ENCODE measurements at places on chromosomes 6 and 20. TPM values are rescaled to one million over a fixed set of nuclear protein-coding genes. Genes with fewer than 3 reads are reported as not detected.

The MUC22 gene
- not detected for total RNA-seq

The SOX12 gene
- 8.5 TPM for total RNA-seq

The RNF182 gene
- total RNA-seq, result 18.6 TPM

The TTLL9 gene
- total RNA-seq, result 2.5 TPM

The ME1 gene
- total RNA-seq, result 4.0 TPM

The SLC16A10 gene
- 12.1 TPM for total RNA-seq

The SCRT2 gene
- 2.9 TPM for total RNA-seq

The BPHL gene
- 26.6 TPM for total RNA-seq

The ARMH2 gene
- not detected for total RNA-seq

The ZSCAN31 gene
- total RNA-seq, result 10.6 TPM

The GPX5 gene
- total RNA-seq, result not detected

The BHLHE23 gene
- total RNA-seq, result not detected

The SLC22A7 gene
- 0.36 TPM for total RNA-seq

- no peak for DNase-seq
Measured at GRCh38 chr6:142349215-142349823, 47.5 kb downstream of the ADGRG6 start.

- no peak for DNase-seq
Measured at GRCh38 chr20:14444106-14444505, 106.7 kb upstream of the FLRT3 start.

GRCh38 chr6:151806757-151807512 is 547 bp upstream of the ESR1 start:
- DNase-seq, result no peak

GRCh38 chr20:58839474-58839874 is 11.2 kb downstream of the GNAS-AS1 start:
- peak; percentile 23 for DNase-seq

DNA sequence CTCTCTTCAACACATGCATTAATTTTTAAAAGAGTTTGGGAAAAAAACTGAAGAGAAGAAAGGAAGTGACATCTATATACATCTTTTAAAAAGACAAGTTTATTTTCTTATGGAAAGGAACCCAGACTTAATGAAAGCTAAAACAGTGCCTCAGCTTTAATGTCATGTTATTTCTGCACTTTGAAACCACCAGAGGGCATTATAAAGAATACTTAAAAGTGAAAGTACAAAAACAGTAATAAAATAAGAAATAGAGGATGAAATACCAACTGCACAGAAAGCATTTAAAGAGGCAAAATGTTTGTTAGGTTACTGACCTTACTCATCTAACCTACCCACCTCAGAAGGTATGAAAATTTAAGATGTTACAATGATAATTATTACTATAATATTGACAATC is 98.8 kb downstream of the HUS1B start:
- no peak for DNase-seq

DNA sequence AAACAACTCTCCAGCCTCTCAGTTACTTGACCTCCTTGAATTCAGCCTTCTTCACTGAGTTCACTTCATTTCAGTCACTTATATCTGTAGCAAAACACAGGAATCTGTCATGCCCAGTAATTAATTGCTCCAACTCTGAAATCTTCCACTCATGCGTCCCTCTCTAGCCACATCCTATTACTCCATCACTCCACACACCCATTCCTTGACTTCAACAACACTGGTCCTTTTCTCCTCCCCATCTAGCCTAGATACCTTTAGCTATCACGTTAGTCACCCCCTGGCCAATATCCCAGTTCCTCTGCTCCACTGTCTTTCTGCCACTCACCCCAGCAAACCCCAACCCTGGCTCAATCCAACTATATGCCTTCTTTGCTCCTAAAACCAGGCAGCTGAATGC is 7.7 kb downstream of the ZHX3 start:
- DNase-seq, result no peak

DNA sequence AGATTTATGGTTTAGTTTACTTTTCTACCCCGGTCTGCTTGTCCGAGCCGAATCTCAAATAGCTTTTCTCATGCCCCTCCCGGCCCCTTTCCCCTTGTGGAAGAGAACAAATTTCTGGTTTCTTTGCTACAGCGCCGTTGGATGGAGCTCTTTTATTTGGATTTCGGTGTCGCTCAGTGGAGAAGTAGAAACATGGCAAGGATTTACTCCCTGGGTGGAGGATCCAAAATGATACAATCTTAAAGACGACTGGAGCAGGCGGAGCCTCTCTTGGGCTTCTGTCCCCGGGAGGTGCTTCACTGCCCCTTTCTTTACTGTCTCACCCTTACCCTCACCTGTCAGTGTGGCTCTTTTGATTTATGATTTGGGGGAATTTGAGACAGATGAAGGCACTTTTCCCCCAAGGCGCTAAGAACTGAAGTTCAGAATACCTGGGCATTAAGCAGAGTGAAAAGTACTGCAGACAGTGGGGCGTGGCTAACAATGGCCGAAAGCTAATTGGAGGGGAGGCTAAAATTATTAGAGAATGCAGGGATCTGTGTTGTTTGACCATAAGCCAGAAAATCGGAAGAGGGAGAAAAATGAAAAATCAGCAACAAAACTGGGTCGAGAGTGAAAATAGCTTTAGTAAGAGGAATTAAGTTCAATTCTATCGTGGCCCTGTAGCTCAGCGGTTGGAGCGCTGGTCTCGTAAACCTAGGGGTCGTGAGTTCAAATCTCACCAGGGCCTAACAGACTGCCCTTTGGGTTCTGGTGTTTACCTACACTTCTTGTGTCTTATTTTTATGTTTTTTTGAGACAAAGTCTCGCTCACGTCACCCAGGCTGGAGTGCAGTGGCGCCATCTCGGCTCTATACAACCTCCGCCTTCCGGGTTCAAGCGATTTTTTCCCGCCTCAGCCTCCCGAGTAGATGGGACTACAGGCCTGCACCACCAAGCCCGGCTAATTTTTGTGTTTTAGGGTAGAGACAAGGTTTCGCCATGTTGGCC is 145.1 kb upstream of the ZNF184 start:
- no peak for DNase-seq

- no peak for DNase-seq
Measured at GRCh38 chr6:6635869-6636268, 47.3 kb downstream of the LY86 start.

DNA sequence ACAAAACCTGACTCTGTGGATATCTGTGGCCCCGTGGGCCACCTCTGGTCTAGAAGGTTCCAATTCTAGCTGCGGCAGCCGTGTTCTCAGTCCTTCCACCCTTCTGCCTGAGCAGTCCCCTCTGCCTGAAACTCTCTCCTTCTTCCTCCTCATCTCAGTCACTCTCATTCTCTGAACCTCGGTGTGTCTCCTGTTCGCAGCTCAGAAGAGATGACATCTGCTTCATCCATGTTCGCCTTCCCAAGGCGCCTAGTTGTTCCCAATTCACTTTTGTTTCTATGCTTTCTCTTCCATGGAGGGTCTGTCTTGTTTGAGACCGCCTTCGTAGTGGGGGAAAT is 95.5 kb downstream of the CEBPB start:
- no peak for DNase-seq

GRCh38 chr6:48670546-48670945 is 559.5 kb upstream of the PTCHD4 start:
- no peak for DNase-seq

DNA sequence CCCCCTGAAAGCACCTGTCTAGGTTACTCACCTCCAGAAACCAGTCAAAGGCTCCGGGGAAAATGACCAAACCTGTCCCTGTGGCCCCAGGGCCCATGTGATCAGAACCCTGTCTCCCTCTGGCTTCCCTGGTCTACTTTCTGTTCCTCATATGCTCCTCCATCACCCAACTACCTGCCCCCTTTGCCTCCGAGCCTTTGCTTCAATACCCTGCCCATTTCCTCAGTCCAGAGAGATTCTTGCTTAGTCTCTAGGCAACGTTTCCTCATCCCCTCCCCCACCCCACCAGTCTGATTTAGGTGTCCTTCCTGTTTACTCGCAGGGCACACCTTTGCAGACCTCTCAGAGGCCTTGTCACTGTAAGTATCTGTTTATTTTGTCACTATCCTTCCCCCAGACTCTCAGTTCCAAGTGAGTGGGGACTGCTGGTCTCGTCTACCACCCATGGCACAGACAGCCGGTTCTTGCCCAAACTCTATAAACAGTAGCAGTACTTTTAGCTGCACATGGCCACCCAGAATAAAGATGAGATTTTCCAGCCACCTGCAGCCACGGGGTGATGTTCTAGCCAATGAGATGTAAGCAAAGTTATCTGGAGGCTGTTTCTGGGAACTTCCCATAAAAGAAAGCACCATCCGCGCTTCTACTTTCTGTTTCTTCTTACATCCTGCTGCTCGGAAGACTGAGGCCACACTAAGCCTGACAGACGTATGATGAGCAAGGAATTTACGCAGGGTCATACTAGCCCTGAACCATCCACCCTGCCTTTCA is 13.3 kb downstream of the ELOVL5 start:
- no peak for DNase-seq

- DNase-seq, result no peak
Measured at GRCh38 chr6:124008988-124009765, 205.5 kb downstream of the NKAIN2 start.

GRCh38 chr20:24661255-24661654 is 191.8 kb downstream of the SYNDIG1 start:
- DNase-seq, result no peak

DNA sequence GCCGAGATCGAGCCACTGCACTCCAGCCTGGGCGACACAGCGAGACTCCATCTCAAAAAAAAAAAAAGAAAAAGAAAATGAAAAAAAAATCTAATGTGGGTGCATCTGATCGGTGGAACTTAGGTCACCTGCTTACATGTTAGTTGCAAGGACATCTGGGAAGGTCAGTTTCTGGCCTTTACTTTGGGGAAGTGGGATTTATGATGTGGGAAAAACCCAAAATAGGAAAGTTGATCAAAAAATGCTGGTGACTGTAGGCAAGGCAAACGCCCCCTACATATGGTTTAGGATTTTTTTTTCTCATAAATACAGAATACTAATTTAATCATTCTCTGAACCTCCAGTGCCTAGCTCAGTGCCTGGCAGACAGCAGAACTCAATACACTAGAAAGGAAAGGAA is 69.2 kb upstream of the PIM1 start:
- DNase-seq, result no peak

DNA sequence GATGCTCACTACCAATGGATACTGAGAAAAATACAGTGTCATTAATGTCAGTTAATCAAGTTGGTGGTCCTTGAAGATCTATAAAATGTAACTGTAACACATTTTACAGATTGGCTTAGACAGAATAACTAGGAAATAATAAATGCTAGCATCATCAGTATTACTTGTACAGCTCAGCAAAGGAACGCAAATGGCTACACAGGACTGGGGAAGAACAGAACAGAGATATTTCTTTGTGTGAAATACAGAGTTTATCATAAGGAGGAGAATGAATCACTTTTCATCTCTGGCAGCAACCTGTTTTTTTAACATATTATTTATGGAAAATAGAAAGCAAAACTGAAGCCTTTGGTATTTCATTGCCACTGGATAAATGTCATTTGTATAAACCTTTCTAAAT is 8.2 kb upstream of the QKI start:
- DNase-seq, result no peak

DNA sequence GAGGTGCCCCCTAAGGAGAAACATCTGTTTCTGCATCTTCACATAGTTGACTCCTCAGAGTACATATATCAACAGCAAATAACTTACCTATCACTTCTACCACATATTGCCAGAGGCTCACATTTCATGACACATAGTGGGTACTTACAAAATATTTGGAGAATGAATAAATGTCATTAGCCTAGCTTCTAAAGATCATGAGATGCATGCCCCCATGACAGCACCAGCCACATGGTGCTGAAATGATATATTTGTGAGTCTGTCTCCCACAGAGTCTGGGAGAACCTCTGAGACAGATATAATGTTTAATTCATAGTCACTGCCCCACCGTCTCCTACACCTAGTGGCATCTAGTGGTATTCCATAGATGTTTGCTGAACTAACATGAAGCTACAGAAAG is 555.6 kb downstream of the KIF16B start:
- no peak for DNase-seq

GRCh38 chr6:149763866-149764265 is 14.3 kb downstream of the PCMT1 start:
- DNase-seq, result no peak

DNA sequence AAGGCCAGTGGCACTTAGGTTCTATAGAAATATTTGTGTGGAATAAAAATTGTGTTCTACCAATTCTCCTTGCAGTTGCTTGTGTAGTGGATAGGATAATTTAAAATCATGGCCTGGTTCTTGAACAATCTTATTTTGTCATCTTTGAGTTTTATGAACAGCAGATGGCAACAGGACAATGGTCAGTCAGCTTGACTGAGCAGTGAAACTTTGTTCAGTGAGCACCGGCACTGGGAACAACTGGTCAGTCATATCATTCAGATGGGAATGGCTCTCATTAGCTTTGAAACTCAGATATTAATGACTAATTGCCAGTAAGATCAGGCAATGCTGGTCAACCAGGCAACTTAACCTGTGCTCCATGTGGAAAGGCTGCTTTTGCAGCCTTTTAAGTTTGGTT is 129.2 kb downstream of the BCKDHB start:
- DNase-seq, result no peak
